ENCODE measurements at places on chromosomes 5 and 9.

DNA sequence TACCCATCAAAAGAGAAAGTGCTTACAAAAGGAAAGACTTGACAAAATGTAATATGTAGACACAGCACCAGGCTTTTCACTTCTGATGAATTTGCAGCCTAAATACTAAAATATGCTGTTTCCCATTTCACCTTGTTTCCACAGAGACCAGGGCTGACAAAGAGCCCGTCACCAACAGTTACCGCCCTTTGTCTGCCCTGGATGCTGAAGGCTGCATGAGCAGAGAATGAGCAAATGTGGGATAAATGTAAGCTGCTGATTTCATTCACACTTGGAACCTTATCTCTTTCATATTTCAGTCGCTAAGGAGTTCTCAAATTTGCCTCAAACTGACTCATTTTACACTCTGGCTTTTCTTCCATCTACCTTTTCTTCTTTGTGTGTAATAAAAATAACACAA lies 213.9 kb downstream of the TMEM167A start:
- DNase-seq = no peak

- DNase-seq = no peak
Observed at GRCh38 chr9:76451234-76451633, 7.7 kb upstream of the GCNT1 start.

GRCh38 chr9:119052339-119053030 lies 316.8 kb downstream of the BRINP1 start:
- no peak for DNase-seq

GRCh38 chr5:112682621-112683061 lies 55.0 kb upstream of the APC start:
- DNase-seq = no peak

DNA sequence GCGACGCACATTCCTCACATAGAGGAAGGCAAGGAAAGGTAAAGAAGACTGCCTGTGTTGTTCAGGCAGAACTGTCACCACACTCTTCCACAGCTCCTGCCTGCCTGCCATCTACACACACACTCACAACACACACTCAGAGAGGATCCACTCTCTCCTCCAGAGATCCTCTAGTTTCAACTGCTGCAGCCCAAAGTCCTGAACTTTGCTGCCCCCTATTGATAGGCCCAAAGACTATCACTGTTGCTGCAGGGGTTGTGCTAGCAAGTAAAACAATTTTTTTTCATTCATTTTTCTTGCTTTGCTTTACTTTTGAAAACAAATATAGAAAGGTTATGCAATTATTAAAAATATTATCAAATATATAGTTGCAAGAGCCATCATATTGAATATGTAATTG lies 5.9 kb upstream of the CFAP90 start:
- no peak for DNase-seq
